NCI-H2081 treated with DMSO at 0.1 percent for 48 hours (cell line): ENCODE measurements at places on chromosomes 4 and X.

DNA sequence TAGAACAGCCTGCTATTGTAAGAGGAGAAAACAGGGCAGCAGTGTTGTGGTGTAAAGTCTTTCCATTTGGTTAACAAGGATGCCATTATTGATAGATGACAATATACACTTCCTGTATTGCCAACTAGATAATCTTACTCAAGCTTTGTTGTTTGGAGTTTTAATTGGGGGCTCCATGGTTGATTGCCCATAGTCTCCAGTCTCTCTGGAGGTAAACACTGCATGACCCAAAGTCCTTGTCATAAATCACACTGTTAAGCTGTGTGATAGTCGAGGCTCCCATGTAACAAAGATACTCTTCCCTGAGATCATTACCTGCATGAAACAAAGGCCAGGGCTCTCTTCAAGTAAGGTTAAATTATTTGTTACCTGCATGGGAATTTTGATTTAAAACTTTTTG, 394.6 kb downstream of the C4orf33 start:
- no peak for DNase-seq

DNA sequence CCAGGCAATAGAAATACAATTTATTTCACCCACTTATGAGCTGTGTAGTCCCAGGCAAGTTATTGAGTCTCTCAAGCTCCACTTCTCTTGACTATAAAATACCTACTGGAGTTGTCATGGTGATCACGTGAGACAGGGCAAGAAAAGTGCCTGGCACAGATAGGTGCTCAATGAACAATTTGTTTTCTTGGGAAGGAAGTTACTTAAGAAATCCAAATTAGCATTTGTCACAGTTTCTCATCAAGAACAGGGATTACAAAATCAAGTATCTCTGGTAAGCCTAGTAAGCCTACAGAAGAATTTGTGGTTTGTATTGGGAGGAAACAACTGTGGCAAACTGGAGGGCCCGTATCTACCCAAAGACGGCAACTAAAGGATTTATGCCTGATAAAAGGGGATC, 37.5 kb upstream of the RASGEF1B start:
- no peak for DNase-seq

DNA sequence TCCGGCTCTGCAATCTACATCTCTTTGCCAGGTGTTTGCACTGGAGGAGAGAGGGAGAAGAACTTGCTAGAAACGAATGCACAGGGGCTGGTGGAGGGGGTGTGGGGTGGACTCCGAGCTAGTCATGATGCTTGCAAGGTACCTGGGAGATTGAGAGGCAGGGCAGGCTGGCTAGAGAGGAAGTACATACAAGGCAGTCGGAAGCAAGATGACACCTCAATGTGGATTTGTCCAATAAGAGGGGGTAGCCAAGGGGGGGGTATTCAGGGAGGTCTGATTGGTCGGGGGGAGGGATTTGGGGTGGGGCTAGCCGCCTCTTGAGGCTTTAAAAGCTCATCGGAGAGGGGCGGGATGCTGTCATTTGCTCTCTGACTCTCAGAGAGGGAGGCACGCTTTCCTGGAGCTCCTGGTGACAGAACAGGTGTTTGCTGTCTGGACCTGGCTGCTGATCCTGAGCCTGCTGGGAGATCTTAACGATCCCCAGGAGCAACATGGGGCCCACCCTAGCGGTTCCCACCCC, at the start of gene GPR50:
GPR50 (plus strand) TSS at position 354 of the 520 bp plus-strand sequence; CDS start at position 492, 138 bp downstream.
- no peak for DNase-seq

DNA sequence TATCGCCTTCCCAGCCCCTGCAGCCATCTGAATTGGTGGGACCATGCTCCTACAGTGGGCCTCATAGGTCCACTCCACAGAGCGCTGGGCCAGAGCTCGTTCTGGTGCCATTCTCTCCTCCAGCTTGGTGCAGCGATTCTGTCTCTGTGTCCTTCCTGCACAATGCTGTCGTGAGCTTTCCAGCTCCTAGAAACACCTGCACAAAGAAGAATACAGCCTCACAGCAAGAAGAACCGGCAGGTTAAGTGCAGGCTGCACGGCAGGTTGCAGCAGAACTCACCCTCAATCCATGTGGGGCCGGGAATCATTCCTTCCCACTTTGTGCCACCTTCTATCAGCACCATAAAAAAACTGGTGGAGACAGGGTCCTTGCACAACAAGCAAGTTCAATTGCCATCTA, 101.2 kb upstream of the ENPP6 start:
- no peak for DNase-seq

DNA sequence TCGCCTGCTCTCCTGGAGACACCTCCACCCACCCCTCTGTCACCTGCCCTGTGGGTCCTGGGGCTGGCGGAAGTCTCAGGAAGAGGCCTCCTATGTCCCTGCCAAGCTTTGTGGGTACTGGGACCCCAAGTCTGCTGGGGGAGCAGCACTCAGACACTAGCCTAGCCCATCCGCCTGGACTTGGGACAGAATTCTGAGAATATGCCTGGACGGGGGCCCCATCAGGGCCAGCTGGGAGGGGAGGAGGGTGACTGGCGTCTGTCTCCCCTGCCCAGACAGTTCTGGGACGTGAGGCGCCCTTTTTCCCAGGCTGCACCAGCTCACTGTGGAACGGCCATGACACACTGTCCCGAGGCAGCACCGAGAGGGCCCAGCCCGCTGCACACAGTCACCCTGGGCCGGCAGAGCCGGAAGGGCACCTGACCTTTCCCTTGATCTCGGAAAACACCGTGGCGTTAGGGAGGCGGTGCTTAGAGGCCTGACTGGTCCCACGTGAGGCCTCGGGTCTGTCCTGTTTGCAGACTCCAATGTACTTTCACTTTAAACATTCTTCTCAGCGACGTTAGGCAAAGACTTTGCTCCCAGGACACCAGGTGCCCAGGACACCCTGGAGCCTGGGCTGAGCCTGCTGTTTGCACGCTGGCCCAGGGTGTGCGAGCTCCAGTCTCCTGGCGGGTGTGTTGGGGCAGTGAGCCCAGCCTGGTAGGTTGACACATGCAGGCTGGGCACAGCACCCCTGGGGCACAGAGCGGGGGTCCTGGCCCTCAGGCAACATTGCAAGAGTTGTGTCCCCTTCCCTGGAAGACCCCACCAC, 700 bp downstream of the SLC26A1 start:
- no peak for DNase-seq

DNA sequence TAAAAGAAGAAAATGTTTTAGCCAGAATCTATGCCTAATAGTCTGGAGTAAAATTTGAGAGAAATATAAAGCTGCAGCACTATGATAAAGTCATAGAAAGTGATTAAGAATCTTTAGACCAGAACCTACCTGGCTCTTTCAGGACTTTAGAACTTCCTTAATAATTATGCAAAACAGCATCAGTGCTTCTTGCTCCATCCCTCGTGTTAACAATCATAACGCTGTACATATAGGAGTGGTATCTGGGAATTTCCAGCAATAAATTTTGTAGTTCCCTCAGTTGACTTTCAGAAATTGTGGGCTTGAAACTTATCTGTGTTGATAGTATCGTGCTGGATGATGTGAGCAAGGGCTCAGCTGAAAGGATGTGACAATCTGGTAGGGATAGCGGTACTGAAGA, 102.1 kb upstream of the RASGEF1B start:
- no peak for DNase-seq

DNA sequence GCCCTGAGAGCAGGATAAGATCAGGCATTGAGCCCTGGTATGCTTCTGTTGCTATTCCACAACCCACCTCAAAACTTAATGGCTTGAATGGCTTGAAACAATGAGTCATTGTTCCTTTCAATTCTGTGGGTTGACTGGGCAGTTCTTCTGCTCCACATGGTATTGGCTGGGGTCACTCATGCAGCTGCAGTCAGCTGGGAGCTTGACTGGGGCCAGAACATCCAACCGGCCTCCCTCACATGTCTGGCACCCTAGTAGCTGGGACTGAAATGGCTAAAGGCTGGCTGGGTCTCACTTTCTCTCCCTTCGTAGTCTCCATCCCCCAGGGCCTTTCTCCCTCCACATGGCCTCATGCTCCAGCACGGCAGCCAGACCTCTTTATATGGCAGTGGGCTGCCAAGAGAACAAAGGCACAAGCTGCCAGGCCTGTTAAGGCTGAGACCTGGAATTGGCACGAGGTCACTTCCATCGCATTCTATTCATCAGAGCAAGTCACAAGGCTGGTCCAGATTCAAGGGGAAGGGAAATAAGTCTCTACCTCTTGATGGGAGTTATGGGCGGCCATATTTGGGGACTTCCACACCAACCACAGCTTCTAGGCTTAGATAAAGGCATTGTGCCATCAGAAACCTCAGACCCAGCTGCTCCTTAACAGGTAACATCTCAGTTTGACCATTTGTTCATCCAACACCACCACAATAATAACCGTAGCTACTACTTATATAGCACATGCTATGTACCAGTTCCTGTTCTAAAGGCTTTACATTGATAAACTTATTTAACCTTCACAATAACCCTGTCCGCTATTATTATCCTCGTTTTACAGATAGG, 159.7 kb upstream of the ATP6AP2 start:
- DNase-seq = no peak

- DNase-seq = no peak
Observed at GRCh38 chr4:85862896-85863295, 387.9 kb downstream of the ARHGAP24 start.

- DNase-seq = no peak
Observed at GRCh38 chr4:156291317-156291716, 337.7 kb upstream of the CTSO start.

DNA sequence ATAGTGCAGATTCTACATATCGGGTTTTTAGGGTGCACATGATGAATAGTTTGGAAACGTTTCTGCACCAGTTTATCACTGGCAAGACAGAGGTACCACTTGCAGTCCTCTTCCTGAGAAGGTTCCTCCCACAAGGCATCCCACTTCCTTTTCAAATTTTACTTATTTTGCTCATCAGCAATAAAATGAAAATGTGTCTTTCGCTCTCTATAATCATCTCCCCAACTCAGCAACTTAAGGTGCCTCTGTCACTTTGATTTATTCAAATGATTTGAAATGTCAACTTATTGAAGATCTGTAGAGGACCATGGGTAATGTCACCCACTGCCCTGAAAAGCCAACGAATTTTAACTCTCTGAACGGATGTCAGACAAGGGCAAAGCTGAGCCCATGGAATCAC, 53.2 kb downstream of the VGLL1 start:
- DNase-seq = no peak

- no peak for DNase-seq
Observed at GRCh38 chrX:71622032-71622575, 3.8 kb upstream of the CXCR3 start.

GRCh38 chr4:141637565-141637964, 1.2 kb downstream of the IL15 start:
- DNase-seq = no peak

GRCh38 chr4:80948995-80949394, 81.5 kb upstream of the BMP3 start:
- no peak for DNase-seq

DNA sequence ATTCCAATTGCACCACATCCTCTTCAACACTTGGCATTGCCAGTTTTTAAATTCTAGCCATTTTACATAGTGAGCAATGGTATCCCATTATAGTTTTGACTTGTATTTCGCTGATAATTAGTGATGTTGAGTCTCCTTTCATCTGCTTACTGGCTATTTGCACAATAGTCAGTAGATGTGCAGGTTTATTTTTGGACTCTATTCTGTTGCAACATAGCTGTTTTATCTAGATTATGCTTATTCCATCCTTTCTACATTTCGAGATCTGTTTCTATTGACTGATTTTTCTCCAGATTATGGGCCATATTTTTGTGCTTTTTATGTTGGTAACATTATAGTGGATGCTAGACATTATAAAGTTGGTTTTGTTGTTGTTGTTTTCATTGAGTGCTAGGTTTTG, 106.1 kb downstream of the WWC2 start:
- DNase-seq = no peak
